Left kidney (tissue), 8 donors: ENCODE measurements at places on chromosomes 6 and 20. TPM values are rescaled to one million over a fixed set of nuclear protein-coding genes. Genes with fewer than 3 reads are reported as not detected.

GRCh38 chr20:7742479-7742878 is 197.8 kb downstream of the HAO1 start:
- DNase-seq = no peak

- DNase-seq = no peak
Observed at GRCh38 chr6:4608361-4609115, 167.7 kb upstream of the CDYL start.

DNA sequence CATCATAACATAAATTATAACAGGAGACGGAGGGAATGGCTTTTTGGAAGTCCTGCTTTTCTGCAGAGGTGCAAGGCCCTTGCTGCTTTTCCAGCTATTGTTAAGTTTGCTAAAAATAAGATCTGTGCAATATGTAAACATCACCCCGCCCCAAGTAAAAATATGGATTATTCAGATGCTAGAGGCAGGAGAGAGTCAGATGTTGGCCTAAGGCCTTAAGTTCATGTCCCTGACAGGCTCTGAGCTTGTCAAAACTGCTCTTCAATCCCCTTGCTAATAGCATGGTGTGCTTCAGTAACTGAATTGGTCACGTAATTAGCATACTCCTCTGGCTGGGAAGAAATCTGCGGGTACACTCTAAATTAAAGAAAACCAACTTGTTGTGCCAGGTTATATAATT is 147.5 kb downstream of the BMP2 start:
- no peak for DNase-seq

Gene FGD2
- 2.5 TPM for polyA plus RNA-seq

DNA sequence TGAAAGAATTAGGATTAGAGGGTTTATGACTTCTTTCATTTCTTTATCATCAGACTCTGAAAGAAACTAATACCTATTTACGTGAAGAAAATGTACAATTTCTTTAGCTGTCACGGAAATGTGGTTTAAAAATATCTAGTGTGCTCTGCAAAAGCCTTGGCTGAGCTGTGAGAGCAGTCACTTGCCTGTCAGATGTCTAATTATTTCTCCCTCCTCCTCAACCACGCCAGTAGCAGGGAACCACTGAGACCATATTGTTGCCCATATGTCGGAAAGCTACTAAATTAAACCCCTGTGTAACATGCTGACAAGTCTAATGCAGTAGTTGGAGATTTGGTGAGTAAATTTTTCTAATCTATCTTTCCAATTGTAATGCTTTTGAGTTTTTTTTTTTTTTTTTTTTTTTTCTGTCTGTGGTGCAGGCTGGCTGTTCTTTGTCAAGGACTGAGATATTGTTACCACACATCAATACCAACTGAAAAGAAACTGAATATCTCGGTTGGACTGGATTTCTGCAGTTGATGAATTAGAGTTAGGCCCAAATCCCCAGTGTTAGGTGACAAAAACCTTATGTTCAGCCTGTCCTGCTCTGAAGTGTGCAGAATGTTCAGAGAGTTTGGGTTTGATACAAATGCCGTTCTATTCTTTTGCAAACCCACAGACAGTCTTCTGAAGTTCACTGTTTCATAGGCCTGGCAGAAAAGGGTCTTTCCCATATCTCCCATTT is 302.9 kb upstream of the SYNCRIP start:
- DNase-seq = no peak

Gene BFSP1
- 3.6 TPM for polyA plus RNA-seq

DNA sequence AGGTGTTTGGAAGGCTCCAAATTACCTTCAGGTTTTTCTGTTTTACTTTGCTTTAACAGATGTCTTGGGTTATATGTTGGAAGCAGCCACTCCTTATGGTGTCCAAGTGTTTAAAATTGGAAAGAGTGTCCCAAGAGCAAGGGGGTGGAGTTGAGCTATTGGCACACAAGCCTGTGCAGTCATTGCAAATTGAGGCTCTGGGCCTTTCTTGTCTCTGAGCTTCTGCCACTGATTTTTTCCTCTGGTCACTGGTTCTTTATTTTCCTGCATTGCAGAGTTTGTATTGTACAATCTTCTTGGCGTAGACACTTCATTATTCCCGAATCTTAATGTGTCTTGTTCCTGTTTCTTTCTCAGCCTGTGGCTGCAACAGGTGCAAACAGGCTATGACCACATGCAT is 598.8 kb downstream of the RNF144B start:
- DNase-seq = no peak

DNA sequence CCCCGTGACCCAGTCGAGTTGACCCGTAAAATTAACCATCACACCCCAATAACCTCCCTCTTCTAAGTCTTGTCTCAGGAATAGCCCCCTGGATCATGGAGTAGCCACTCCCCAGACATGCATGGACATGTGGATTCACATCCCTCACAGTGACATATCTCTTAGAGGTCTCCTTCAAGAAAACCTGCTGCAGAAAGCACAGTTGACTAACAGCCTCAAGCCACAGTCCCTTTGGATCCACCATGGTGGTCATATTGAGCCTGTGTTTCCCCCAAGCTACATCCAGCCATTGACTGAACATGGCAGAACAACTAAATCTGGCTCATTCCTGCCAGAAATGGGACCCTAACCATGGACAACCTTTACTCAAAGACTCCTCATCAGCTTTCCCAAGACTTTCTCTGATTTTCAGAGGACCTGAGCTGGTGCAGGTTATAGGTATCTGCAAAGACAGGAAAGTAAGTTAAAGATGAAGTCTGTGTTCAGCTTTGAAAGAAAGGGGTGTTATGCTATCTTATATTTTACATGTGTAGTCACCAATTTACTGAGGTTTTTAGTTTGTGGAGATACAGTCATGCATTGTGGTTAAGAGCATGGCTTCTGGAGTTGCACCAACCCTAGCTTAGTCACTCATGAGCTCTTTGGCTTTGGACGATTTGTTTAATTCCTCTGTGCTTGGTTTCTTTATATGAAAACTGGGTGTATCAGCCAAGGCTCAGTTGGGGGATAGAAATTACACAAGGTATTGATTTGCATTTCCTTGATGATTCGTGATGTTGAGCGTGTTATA is 219.1 kb downstream of the MYLK4 start:
- DNase-seq = no peak

Gene NMBR
- polyA plus RNA-seq = 0.25 TPM

- DNase-seq = no peak
Observed at GRCh38 chr20:16451001-16451400, 122.2 kb downstream of the KIF16B start.

DNA sequence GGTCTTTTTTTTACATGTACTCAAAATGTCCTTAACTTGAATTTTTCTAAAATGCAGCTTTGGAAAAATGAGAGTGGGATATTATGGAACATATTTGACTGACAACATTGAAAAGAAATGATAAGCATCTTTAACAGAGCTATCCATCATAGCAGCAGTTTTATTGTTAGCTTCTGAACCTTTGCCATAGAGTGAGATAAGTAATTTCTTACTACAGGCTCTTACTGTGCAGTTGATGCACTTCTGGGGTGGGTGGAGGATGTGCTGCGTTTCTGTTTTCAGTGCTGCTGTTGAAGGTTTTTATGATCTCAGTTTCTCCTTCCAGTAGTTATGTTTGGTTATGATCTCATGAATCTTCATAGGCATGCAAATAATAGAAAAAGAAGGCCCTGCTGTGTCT is 267.0 kb downstream of the TMEM242 start:
- DNase-seq = no peak

GRCh38 chr6:54087721-54088120 is 23.5 kb upstream of the MLIP start:
- no peak for DNase-seq

- DNase-seq = no peak
Observed at GRCh38 chr20:23658989-23659609, 21.3 kb upstream of the CST3 start.

DNA sequence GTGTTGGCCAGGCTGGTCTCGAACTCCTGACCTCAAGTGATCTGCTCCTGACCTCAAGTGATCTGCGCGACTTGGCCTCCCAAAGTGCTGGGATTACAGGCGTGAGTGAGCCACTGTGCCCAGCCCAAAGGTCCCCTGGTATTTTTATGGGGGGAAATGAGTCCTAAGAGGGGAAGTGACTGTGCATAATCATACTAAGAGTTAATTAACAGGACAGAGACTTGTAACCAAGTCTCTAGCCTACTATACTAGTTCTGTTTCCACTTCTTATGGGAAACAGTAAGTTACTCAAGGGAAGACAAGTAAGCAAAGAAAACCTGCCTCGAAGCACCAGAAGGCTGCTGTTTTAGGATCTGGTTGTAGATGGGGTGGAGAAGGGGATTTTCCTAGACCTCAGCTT is 27.9 kb downstream of the TCF15 start:
- DNase-seq = no peak

Gene TFAP2D
- not detected for polyA plus RNA-seq

DNA sequence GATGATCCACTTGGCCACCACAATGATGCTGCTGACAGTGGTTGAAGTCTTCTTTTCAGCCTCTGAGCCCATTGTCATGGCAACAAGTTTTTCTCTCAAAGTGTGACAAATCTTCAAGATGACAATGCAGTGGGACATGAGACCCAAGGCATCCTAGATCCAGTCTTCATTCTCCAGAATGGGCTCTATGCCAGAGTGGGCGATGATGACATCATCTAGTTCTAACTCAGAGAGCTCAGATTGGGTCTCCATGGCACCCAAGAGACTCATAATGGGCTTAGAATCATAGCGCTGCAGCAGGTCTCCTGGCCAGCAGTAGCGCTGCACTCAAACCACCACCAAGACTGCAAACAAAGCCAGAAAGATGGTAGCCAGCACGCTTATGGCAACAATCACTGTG is 973.6 kb downstream of the EYS start:
- no peak for DNase-seq

- DNase-seq = no peak
Observed at GRCh38 chr6:147624946-147625515, 116.5 kb downstream of the SAMD5 start.

Gene CAGE1
- 0.38 TPM for polyA plus RNA-seq

- DNase-seq = no peak
Observed at GRCh38 chr20:32433311-32434021, 75.3 kb downstream of the ASXL1 start.
